ENCODE measurements at places on chromosomes 16 and 17.

DNA sequence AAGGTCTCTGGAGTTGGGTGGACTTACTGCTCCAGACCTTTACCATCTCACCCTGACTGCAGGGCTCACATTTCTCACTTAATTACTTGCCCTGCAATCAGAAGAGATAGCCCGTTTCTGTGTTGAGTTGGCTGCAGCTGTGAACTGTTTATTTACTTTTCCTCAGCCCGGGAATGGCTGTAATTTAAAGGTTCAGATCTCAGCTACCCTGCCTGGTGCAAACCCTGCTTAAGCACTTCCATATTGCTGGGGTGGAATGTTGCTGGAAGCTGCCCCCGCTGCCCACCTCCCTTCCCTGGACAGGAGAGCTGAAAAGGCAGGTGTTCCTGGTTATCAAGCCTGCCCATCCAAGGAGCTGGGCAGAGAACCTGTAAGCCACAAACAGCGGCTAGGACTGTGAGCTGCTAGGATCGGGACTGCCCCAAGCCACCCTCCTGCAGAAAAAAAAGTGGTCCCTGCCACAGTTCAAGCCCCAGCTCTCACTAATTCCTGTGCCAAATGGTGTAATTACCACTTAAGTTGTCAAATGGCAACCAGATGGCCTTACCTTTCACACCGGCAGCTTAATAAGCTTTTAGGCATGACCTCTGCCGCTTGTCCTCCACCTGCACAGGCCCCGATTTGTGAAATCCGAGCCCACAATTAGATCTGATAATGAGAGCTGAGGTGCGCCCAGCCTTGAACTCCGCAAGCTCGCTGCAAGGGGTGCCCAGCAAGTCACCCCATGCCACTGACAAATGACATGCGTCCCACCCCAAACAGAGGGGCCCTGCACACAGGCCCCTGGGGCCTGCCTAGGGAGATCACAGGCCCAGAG, 269.8 kb downstream of the C16orf95 start:
- no peak for DNase-seq

- DNase-seq: no peak
Measured at GRCh38 chr16:56828647-56829046, 36.4 kb upstream of the SLC12A3 start.

GRCh38 chr17:75661531-75661930, 5.4 kb downstream of the RECQL5 start:
- DNase-seq: no peak

DNA sequence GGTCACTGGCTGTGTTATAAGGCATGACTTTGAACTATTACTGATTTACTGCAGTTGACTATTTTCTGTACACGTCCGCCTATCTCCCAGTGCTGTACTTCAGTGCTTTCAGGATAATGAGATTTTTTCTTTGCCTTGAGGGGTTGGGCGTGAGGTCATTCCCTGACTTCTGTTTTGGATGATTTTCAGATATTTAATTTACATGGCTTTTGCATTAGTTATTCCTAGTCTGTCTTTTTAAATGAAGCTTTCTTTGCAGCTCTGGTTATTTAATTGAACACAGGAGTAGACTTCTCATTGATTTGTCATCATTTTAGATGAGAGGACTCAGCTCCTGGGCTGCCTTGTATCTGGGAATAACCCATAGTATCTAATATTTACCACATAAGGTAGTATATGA, 23.7 kb downstream of the WIPF2 start:
- DNase-seq: no peak

DNA sequence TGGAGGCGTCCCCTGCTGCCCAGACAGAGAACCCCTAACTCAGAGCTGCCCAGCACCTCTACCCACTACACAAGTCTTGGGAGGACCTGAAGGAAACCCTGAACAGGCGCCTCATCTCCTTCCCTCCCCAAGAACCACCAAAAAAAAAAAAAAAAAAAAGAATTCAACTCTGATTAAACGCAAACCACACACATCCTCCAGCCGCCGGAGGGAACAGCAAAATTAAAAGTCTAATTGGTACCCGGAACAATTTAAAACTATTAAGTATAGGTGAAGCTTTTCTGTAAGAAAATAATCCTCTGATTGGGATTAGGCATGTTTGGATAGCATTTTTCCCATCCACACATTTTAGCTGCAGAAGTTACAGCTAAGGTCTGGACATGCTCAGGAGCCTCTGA, 202.7 kb downstream of the ZNF423 start:
- DNase-seq: no peak

DNA sequence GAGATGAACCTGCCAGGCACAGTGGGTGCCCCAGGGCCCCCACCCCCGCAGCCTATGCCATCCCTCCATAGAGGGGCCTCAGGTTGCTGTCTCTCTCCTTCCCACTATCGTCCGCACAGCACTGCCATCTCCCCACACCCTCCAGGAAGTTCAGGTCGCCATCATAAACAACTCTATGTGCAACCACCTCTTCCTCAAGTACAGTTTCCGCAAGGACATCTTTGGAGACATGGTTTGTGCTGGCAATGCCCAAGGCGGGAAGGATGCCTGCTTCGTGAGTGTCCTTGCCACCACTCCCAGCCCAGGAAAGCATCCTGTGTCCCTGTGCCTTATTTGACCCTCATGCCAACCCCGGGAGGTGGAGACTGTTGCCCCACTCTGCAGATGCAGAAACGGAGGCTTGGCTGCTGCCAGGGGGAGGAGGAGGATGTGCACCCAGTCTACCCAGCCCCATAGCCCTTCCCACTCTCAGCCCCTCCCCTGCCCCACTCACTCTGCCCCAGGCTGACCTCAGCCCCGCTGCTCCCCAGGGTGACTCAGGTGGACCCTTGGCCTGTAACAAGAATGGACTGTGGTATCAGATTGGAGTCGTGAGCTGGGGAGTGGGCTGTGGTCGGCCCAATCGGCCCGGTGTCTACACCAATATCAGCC, 3.9 kb downstream of the PRSS21 start:
- no peak for DNase-seq

GRCh38 chr16:57770361-57770760, 31.9 kb downstream of the KIFC3 start:
- DNase-seq: no peak

DNA sequence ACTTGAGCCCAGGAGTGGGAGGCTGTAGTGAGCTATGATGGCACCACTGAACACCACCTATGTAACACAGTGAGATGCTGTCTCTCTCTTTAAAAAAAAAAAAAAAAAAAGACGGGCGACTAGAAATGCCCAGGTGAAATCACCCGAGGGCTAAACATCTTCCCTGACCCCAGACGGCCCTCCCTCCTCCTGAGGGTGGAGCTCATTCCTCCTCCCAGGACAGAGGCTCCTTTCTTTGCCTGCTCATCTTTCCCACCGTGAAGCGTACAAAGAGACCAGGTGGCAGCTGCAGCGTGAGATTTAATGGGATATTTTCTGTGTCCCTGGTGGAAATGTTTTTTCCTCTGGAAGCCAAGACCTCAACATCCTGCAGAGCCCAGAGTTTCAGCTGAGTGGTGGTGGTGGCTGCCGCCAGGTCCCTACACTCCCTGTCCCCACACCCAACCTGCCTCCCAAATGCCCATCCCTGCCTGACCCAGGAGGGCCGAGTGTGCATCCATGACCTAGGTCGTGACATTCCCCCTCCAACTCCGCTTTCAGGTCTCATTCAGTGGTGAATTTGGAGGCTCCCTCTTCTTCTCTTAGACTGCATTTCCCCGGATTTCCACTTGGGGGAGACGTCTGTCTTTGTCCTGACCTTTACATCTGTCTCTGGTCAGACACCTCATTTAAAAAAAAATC, 14.4 kb upstream of the GPRC5B start:
- no peak for DNase-seq

- no peak for DNase-seq
Measured at GRCh38 chr16:15907863-15908478, 19.6 kb upstream of the CEP20 start.

- DNase-seq: no peak
Measured at GRCh38 chr17:61461967-61462718, 9.9 kb downstream of the TBX4 start.

GRCh38 chr16:76900285-76901263, 290.4 kb upstream of the MON1B start:
- DNase-seq: no peak

GRCh38 chr17:34879146-34879545, 82.1 kb downstream of the CCT6B start:
- no peak for DNase-seq

DNA sequence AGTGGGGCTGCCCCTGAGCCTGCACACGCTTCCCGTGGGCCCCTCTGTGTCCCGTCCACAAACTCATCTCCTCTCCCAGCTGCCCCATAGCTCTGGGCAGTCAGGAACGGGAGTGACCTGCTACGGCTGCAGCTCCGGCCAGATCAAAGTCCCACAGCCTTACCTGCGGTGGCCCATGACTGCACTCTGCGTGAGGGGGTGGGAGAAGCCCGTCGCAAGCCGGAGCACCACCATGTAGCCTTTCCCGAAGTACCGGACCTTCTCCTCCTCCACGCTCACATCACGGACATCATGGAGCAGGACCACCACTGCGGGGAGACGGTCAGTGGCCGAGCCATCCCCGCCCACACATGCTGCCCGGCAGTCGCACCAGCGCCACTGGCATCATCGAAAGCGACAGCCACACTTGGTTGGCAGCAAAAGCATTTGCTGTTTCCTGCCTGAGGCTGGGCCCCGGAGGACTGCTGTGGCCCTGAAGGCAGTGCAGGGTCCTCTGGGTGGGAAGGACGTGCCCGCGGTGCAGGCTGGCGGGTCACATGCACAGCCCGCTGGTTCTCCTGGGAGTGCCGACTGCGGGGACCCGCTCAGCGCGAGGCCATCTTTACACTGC, 6.2 kb downstream of the CYBC1 start:
- no peak for DNase-seq

GRCh38 chr17:10197721-10198508, 491 bp downstream of the GAS7 start:
- peak; percentile 73 for DNase-seq

GRCh38 chr17:71257096-71257495, 863.7 kb upstream of the SOX9 start:
- no peak for DNase-seq

GRCh38 chr16:26599785-26600104, 467.0 kb upstream of the C16orf82 start:
- DNase-seq: no peak

DNA sequence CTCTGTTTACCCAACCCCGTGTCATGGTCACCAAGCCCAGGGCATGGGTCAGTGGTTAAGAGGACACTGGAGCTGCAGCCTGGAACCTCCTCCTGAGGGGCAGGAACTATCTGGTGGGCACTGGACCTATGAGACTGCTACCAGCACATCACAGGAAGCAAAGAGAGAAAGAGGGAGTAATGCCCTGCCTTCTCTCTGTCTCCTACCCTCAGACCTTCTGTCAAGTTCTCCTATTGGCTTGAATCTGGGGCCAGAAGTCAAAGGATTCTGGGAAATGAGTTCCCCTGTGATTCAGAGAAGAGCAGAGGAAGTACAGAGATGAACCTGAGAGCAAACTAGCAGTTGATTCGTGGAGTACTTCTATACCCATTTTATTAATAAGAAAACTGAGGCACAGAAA, 123.0 kb upstream of the GNAO1 start:
- no peak for DNase-seq

DNA sequence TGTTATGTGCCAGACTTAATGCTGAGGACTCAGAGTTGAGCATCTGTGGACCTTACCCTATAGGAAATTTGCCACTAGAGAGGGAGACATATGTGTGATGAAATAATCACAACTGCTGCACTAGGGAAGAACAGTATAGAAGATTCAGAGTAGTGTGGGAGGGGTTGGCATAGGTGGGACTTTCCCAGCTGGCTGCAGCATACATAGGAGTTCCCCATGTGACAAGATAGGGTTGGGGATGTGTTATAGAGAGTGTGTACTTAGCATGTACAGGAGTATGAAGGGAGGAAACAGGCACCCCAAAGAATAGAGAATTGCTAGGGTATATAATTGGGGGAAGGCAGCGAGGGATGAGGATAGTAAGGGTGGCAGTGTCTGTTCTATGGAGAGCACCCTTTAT, 2.9 kb downstream of the NUP93 start:
- DNase-seq: no peak

GRCh38 chr17:44061446-44061845, 5.0 kb downstream of the LSM12 start:
- no peak for DNase-seq

DNA sequence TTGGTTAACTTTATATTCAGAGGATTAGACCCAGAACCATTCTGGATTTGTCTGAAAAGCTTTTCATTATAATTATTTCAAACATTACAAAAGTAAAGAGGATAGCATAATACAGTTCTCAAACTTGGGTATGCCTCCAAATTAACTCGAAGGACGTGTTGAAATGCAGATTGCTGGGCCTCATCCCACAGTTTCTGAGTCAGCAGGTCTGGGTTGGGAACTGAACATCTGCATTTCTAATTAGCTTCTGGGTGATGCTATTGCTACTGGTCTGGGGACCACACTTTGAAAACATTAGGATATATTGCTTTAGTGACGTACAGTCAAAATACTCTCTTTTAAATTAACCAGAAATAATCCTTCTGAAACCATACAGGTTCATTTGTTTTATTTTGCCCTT, 10.0 kb downstream of the TPPP3 start:
- DNase-seq: no peak

- no peak for DNase-seq
Measured at GRCh38 chr16:85617948-85618347, 4.8 kb downstream of the GSE1 start.

DNA sequence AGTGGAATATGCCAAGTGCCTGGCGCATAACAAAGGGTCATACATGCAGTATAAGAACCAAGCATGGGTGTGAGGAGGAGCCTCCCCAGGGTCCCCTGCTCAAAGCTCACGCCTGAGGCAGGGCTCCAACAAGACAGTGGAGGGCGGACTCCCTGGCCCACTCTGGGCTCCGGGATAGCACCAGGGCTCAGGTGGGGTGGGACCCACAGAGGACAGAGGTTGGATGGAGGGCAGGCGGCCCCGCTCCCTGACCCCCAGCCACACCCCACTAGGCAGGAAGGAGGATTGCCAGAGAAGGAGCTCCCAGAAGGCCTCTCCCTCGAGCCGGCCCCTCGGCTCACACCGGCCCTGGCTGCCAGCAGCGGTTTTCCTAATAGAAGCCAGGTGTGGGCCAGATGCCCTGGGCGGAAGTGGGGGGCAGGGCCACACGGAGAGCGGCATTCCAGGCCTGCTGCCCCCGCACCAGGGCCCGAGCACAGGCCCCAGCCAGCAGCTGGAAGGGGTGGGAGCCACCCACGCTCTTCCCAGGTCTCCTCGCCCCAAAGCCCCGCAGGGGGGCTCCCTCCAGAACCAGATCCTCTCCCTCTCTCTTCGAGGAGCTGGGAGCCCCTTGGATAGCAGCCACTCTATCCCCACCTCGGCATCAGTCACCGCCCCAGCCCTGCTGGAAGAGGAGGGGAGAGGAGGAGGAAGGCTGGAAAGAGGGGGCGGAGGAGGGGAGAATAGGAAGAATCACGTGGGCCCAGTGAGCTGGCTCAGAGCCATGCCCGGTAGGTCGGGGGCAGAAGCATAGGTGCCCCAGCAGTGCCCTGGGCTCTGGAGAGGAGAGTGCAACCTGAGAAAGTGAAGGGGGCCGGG, 21.0 kb downstream of the VASN start:
- DNase-seq: peak; percentile 83

- no peak for DNase-seq
Measured at GRCh38 chr17:9330611-9331271, 244.9 kb downstream of the STX8 start.
